ENCODE measurements at places on chromosomes 12 and 14. TPM values are rescaled to one million over a fixed set of nuclear protein-coding genes. Genes with fewer than 3 reads are reported as not detected.

The TAS2R42 gene
- total RNA-seq, result not detected

The CCDC196 gene
- 4.0 TPM for total RNA-seq

The DUSP6 gene
- total RNA-seq, result 31.5 TPM

The C14orf39 gene
- total RNA-seq, result not detected

The GLIPR1L1 gene
- total RNA-seq, result not detected

The OR4M1 gene
- total RNA-seq, result not detected

The GDF3 gene
- not detected for total RNA-seq

The CDKN3 gene
- 0.58 TPM for total RNA-seq

The CRIP1 gene
- 3.2 TPM for total RNA-seq

The ARF6 gene
- total RNA-seq, result 20.9 TPM

The DLGAP5 gene
- 0.33 TPM for total RNA-seq

The TAS2R31 gene
- total RNA-seq, result 1.0 TPM

The SIX1 gene
- not detected for total RNA-seq

The PRIM1 gene
- 4.9 TPM for total RNA-seq

The BDKRB1 gene
- total RNA-seq, result not detected

The CYP46A1 gene
- total RNA-seq, result 1.5 TPM
